Endothelial cell of umbilical vein (primary cell): ENCODE measurements at places on chromosomes 5 and 9.
A peak's percentile ranks its signal among the peaks of the same experiment; 100 is the strongest.

- no peak for DNase-seq
Observed at GRCh38 chr9:137423514-137424291, 510 bp downstream of the NOXA1 start.

DNA sequence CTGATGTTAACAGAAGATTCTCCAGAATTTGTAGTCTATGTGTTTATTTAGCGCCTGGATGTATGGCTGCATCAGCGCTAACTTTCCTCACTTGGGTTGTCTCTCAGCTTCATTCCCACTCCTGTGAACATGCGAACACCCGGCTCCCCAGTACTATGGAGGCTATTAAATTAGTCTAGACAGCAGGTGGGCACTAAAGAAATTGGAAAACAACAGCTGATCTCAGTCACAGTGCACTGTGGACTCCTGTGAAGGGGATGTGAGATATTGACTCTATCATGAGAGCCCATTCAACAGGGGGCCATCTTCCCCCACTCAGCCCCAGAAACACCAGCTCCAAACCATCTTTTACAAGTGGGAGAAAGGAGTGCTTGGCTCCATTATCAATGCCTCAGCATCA is 471.0 kb downstream of the KDM4C start:
- no peak for DNase-seq

- no peak for DNase-seq
Observed at GRCh38 chr5:57232293-57233033, 58.6 kb downstream of the GPBP1 start.

DNA sequence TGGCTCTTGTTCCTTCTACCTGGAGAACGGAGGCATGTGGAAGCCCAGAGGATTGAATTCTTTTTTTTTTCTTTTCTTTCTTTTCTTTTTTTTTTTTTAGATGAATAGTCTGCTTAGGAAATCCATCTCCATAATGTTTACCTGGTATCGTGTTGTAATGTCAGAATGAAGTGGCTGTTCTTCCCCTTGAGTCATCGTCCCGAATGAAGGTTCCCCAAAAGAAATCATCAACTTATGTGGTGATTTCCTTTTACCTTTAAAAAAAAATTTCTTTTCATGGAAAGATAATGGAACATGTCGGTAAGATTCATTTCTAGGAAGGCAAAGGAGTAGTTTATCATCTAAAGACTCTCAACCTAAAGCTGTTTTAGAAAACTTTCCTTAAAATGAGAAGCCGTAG is 59.7 kb downstream of the DOCK8 start:
- no peak for DNase-seq

DNA sequence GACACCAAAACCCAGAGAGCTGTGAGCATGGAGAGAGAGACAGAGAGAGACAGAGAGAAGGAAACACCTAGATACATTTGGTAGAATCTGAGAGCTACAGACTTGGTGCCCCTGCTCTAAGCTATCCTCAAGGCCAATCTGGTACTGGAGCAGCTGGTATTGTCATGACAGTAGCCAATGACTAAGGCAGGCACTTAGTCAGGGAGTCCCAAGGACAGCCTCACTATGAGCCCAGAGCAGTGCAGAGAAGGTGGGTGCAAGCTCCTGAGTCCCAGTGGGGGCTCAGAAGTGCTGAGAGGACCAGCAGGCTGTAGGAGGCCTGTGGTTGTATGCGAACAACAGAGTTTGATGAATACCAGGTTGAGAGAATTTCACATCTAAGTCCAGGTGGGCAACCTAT is 300.4 kb upstream of the ZNF608 start:
- no peak for DNase-seq

DNA sequence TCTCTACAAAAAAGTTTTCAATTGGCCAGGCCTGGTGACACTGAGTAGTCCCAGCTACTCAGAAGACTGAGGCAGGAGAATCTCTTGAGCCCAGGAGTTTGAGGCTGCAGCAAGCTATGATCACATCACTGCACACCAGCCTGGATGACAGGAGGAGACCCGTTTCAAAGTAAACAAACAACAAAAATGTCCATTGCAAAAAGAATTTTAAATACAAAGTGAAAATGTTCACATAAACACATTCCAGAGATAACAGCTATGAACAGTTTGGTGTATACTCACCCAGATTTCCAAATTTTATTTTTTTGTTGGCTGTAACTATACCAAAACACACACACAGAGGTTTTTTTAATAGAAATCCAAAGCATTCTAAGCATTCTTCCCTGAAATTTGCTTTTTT is 39.8 kb downstream of the ADRA1B start:
- DNase-seq: no peak

- DNase-seq: no peak
Observed at GRCh38 chr5:124951661-124952060, 205.2 kb upstream of the ZNF608 start.

- no peak for DNase-seq
Observed at GRCh38 chr5:154345255-154345952, 100.4 kb upstream of the SAP30L start.

GRCh38 chr5:141488591-141489561 is at the start of gene PCDHGC5:
Gene PCDHGC5, plus strand, starts transcription at chr5:141489081. Its CDS starts 160 bp downstream, at chr5:141489241.
- no peak for DNase-seq

- no peak for DNase-seq
Observed at GRCh38 chr9:94903961-94904421, 177.5 kb downstream of the AOPEP start.

DNA sequence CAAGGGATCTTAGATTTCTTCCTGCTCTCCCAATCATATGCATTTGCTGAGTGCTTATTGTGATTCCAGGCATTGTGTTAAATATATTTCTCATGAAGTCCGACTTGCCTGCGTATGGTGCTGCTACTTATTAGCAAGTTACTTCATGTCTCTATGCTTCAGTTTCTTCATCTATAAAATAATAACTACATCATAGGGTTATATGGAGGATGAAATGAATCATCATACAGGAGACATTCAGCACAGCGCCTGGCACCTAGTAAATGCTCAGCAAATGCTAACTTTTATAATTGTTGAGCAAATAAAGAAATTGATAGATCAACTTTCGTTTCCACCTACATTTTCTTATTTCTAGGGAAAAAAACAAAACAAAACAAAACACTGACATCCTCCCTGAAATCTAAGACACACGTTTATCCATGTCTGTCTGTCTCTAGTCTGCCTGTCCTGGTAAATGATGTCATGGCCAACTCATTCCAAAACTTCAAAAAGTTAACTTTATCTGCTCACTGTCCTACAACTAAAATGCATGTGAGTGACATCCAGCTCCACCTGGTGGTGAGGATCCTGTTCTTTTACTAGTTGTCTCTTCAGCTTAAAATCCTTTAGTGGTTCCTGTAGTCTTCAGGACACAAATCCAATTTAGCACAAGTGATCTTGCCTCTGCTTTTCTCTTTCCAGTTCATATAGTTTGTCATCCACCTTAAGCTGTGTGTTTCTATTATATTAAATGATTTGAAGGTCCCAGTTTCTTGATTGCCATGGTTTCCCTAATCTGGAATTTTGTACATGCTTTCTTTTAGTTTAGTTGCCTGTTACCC is 27.7 kb downstream of the PPP3R2 start:
- DNase-seq: peak; percentile 24
